NCI-H2029 treated with DMSO at 0.1 percent for 48 hours (cell line): ENCODE measurements at places on chromosomes 12 and 14.
A peak's percentile ranks its signal among the peaks of the same experiment; 100 is the strongest.

DNA sequence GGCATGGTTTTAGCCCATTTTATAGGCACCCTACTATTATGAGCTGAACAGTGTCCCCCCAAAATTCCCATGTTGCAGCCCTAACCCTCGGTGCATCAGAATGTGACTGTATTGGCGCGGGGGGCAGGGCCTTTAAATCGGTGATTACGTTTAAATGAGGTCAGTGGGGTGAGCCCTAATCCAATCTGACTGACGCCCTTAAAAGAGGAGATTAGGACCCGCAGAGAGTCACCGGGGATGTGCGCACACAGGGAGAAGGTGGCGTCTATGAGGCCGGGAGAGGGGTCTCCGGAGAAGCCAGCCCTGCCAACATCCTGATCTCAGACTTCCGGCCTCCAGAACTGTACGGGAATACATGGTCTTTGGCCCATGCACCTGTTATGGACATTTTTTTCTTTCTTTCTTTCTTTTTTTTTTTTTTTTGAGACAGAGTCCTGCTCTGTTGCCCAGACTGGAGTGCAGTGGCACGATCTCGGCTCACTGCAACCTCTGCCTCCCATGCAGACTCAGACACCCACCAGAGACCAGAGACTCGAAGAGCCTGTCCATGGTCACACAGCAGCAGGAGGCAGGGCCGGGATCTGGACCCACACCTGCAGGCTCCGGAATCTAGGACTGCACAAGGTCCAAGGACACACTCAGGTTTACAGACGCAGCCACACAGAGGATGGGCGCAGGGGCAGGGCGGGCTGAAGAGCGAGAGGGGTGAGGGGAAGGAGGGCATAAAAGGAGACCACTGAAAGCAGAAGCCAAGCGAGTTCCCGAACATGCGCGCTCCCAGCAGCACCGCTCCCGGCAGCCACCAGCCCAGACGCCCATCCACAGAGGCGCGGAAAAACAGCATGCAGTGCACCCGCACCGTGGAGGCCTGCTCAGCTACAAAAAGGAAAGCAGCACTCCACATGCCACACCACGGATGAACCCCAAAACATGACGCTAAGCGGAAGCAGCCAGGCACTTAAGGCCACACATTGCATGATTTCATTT, 19.0 kb downstream of the SCARB1 start:
- DNase-seq, result no peak

- DNase-seq, result peak; percentile 13
Observed at GRCh38 chr12:45268672-45269411, 52.9 kb downstream of the ANO6 start.

- DNase-seq, result peak; percentile 99
Observed at GRCh38 chr14:35047976-35048513, 2.0 kb downstream of the FAM177A1 start.

DNA sequence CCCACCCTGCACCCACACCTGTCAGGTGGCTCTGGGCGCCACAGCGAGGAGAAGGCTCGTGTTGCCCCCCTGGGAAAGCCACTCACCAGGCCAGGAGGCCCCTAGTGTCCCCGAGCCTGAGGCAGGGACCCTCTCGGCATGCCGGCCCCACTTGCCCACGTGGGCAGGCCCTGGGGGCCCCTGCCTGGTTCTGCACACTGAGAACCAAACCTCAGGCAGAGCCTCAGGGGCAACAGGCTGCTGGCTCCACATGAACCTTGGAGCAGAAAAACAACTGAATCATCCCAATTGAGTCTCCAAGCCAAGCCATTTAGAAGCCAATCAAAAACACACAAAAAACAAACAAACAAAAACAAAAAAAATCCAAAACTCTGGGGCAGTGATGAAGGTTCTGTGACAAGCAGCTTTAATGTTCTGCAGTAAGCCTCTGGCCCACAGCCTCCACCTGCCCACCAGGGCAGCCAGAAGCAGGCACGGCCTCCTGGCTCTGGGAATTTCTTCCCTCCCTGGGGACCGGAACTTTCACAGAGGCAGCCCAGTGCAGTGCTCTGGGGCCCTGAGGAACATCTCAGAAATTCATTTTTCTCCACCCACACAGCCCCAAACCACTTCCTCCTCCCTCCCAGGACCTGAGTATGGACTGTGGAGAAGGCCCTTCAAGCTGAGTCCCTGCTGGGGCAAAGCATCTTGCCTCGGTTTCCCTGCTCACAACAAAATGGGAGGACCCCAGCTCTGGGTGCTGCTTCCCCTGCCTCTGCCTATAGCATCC, 90.2 kb downstream of the CHGA start:
- DNase-seq, result no peak

DNA sequence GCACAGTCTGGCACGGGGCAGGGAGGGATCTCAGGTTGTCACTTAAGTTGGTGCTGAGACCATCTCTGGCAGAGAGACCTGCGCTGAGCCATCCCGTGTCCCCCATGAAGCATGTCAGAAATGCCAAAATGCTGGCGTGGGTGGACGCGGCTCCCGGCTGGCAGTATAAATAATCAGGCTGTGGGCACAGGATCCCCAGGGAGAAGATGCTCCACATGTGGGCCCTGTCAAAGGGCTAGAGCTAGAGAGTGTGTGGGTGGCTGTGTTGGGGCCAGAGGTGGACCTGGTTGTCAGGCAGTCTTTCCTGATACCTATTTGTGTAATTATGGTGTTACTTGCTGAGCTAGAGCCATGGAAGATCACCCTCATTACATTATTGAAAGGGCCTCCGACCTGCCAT, 189.5 kb downstream of the TSPAN9 start:
- DNase-seq, result no peak

DNA sequence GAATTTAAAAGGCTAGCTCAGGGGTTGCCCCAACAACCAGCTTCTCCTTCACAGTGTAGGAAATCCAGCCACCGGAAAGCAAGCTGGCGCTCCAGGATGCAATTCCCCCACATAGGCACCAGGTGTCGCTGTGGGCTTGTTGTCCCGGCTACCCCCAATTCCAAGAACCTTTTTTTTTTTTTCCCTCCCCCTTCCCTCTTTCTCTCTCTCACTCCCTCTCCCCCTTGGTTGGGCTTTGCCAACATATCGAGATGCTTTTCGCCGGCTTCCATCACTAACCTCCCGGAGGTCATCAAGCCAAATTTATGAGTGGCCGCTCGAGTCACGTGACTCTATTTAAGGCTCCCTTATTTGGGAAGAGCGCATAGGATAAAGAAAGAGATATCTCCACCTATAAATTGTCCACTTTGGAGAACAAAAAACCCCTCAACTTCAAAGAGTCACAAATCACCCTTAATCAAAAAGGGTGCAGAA, at the start of gene HOXC5:
HOXC5 (plus strand) TSS at position 424 of the 474 bp plus-strand sequence. CDS start 73 bp downstream, outside the sequence.
- peak; percentile 26 for DNase-seq

DNA sequence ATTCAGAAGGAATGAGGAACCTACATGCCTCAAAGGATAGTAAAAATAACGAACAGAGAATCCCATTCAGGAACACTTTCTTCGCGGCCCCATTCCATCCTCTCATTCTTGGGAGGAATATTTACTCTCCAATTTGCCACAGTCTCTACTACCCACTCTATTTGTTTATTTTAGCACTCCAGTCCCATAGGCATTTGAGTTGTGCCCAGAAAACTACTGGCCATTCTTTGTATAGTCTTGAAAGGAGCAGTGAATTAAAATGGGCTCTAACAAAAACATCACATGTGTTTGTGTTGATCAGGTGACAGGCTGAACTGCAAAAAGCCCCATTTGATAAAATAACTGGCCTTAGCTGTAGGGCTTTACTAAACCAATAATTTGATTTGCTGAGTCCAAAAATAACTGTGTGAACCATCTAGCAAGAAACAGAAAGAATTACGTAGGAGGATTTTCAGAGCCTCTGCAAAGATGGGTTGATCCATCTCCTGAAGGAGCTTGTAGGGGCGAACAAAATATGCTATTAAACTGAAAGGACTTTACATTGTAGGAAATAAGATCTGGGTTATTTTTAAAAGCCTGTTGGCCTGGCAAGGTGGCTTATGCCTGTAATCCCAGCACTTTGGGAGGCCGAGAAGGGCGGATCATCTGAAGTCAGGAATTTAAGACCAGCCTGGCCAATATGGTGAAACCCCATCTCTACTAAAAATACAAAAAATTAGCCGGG, 142.3 kb upstream of the CPNE8 start:
- DNase-seq, result no peak

DNA sequence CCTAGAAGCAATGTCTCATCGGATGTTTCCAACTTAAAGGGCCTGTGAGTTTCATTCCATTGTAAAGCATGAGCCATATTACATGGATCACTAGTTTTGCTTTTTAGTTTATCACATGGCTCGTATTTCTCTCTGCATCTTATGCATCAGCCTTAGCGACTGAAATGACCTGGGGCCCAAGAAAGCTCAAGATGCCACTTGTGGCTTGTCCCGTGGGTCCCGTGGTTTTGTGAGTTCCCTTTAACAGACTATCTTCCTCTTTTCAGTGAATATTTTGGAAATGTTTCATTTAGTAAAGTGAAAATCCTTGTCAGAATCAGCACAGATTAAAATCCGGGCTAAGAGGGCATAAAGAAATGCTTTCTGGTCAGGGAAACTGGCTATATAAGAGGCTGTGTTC, 86.2 kb upstream of the PPM1H start:
- DNase-seq, result no peak

DNA sequence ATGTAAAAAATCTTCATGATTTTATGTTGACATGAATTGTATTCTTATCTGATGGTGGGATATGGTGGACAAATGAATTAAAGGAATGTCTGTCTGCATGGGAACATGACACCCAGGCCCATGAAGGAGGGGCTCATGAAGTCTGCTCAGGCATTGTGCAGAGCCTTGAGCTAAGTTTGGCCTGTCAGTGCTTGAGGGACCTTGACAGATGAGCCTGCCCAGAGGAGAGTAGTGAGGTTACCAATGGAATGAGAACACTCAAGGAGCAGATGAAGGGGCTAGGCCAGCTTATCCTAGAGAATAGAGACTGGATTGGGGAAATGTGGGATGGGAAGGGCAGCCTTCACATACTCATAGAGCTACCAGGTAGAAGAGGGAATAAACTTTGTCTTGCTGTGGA, 68.8 kb downstream of the TMX1 start:
- no peak for DNase-seq

DNA sequence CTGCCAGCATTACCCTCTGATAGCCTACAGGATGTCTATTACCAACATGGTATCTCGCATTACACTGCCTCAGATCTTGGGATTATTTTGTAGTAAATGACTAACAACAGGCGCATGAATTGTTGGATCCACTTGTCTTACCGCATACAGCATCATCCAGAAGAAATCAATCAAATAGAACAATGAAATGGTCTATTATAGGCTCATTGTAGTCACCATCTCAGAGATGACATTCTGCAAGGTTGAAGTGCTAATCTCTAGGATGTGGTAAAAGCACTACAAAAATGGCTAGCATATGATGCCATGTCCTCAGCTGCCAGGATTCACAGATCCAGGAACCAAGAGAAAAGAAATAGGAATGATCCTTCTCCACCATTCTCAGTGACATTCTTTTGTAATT, 52.0 kb downstream of the WASHC3 start:
- DNase-seq, result no peak

DNA sequence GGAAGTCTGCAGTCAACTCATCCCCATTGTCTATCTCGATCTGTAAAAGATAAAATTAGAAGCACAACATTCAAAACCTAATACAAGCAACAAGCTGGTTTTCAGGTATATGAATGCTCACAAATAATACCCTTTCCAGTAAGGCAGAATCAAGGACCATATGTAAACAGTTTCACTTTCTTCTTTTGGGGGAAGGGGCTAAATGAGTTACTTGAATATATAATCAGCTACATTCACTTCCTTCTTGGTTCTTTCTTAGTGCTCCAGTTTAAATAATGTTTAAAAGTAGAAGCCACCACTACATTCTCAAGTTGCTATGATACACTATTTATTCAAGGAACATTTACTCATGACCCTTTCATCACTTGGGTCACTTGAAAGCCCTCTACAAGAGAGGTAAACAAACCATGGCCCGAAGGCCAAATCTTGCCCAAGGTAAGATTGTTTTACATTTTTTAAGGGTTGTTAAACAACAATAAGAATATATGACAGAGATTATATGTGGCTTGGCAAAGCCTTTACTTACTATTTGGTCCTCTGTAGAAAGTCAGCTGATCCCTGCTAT, 10.3 kb downstream of the TWF1 start:
- no peak for DNase-seq

- no peak for DNase-seq
Observed at GRCh38 chr12:46523863-46524770, 151.5 kb upstream of the SLC38A2 start.

- DNase-seq, result no peak
Observed at GRCh38 chr14:21539189-21539940, 13.2 kb upstream of the SALL2 start.

DNA sequence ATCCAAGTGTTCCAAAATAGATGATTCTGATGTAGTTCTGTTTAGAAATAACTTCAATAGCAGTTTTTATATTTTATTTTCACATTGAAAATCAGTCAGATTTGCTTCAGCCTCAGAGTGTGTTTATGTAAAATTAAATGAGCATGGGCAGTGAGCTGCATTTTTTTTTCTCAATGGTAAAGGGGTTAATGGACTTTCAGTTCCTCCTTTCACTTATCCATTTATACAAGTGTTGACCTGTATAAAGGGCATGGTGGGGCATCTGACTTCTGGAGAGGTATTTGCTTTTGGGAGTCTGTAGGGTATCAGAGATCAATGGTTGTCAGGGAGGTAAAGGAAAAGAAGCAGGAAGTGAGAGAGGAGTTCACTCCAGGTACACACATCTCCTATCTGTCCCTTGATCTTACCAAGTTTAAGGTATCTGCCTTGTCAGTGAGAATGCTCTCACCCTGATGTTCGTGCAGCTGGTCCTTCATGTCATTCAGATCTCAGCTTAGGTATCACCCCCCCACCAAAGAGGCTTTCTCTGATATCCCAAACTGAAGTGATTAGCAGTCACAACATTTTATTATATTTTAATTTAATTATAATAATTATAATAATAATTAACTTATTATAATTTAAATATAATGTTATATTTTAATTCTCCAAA, 181.6 kb upstream of the LMNTD1 start:
- DNase-seq, result no peak

DNA sequence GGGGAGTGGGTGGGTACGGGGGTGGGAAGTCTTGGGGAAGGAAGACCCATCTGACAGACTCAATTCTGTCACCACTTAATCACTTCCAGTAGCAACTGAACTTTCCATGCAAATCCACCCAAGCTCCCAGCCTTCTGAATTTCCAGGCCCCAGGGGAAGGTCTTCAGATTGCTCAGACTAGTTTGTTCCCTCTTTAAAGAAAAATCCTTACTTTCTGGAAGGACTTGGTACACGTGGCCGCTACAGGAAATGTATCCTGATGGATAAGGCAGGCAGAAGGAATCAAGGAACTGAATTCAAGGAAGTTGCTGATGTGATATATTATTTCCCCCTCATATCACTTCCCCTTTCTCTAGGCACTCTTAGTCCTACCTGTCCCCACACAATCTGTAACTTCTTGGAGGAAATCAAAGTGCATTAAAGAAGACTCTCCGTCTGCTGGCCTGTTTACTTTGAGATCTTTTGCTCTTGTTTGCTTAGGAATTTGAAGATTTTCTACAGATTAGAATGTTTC, 6.4 kb downstream of the NFKBIA start:
- DNase-seq, result no peak

- DNase-seq, result no peak
Observed at GRCh38 chr12:124317400-124317799, 22.5 kb downstream of the RFLNA start.
